Hindlimb muscle (tissue), 1 donor: ENCODE measurements at places on chromosomes 3 and 15. TPM values are rescaled to one million over a fixed set of nuclear protein-coding genes. Genes with fewer than 3 reads are reported as not detected.

Gene COPS2
- 96.5 TPM for polyA plus RNA-seq

Gene KBTBD12
- 19.4 TPM for polyA plus RNA-seq

GRCh38 chr3:8441969-8442559, 59.6 kb upstream of the LMCD1 start:
- peak; percentile 83 for DNase-seq

DNA sequence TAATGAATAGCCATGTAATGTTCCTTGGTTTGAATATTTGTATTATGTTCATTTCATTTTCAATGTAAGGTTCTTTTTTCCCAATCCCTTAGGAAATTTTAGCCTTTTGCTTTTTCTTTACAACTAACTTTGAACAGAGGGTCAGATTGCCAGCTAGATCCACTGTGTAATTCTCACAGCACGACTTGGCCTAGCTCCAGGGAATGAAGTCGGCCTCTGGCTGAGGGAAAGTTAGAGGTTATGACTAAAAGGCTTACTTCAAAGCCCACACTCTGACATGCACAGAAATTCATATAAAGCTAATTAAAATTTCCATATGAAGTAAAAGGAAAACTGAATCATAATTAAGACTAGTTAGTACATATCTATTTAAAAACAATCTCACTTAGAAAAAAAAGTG, 38.7 kb downstream of the ROBO1 start:
- peak; percentile 32 for DNase-seq

GRCh38 chr15:96150254-96150653, 180.2 kb upstream of the NR2F2 start:
- DNase-seq = no peak

Gene EBLN2
- polyA plus RNA-seq = 4.0 TPM

- DNase-seq = no peak
Measured at GRCh38 chr3:64049832-64050231, 26.5 kb upstream of the PSMD6 start.

DNA sequence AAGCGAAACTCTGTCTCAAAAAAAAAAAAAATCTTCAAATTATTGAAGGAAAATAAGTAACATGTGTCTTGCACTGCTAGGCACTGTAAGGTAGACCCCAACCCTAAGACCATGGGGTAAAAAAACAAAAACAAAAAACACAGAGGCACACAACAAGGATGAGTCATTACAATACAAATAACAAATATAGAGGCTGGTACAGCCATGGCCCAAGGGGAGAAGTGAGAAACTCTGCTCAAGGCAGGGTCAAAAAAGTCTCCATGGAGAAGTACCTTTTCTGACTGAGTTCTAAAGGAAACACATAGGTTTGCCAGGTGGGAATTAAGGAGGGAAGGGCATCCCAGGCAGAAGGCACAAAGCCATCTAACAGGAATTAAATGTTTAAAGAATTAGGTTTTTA, 54.5 kb downstream of the TOP2B start:
- DNase-seq = no peak

GRCh38 chr3:126107957-126108675, 24.2 kb upstream of the SLC41A3 start:
- DNase-seq = no peak

Gene ARHGEF26
- 11.3 TPM for polyA plus RNA-seq

- DNase-seq = peak; percentile 29
Measured at GRCh38 chr15:46365572-46365971, 730.7 kb downstream of the SQOR start.

Gene LRRK1
- polyA plus RNA-seq = 6.1 TPM

Gene IQSEC1
- 52.9 TPM for polyA plus RNA-seq

Gene ROBO2
- polyA plus RNA-seq = 2.9 TPM

- DNase-seq = peak; percentile 10
Measured at GRCh38 chr3:60917141-60917540, 334.1 kb downstream of the FHIT start.

Gene CAMK1
- 17.4 TPM for polyA plus RNA-seq

DNA sequence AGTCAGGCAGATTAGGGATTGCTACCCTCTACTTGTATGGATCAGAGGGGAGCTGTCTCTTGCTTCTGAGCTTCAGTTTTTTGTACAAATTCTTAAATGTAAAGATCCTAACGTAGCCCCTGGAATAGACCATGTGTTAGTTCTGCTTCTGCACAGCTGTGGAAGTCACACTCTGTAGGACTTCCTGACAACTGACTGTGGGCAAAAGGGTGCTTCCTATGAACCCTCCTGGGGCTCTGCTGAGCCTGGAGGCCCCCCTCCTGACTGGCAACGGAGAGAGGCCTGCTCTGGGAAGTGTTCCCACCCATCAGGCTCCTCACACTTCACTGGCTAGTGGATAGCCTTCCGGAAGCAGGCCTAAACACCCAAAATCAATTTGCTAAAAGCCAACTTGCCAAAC, 131.0 kb downstream of the RPLP1 start:
- DNase-seq = peak; percentile 22

GRCh38 chr3:59862686-59863085, 812.9 kb upstream of the CFAP20DC start:
- no peak for DNase-seq

Gene ACOX2
- 23.0 TPM for polyA plus RNA-seq

GRCh38 chr3:40615918-40616819, 91.4 kb downstream of the ZNF621 start:
- DNase-seq = no peak

DNA sequence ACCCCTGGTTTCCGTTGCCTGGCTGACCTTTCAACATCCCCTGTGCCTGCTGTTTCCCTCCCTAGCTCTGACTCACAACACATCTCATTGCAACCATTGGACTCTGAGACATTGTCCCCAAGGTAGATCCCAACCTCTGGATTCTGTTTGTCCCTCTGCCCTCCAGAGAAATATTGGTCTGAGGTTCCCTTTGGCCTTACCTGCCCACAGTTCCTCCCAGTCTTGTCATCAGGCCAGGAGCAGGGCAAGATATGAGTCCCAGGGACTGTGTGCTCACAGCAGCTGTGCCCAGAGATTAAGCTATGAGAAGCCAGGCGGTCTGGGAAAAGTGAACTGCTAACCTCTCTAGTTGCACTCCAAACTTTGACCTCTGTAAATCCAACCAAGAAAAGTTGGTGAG, 168.2 kb upstream of the NR2F2 start:
- no peak for DNase-seq

GRCh38 chr15:72285927-72286516, 13.7 kb upstream of the PARP6 start:
- DNase-seq = no peak

GRCh38 chr3:11059090-11059798, 66.7 kb downstream of the SLC6A1 start:
- DNase-seq = peak; percentile 44

GRCh38 chr3:126039870-126040269, 44.1 kb downstream of the SLC41A3 start:
- DNase-seq = no peak

GRCh38 chr3:111244760-111245159, 173.1 kb downstream of the NECTIN3 start:
- no peak for DNase-seq

DNA sequence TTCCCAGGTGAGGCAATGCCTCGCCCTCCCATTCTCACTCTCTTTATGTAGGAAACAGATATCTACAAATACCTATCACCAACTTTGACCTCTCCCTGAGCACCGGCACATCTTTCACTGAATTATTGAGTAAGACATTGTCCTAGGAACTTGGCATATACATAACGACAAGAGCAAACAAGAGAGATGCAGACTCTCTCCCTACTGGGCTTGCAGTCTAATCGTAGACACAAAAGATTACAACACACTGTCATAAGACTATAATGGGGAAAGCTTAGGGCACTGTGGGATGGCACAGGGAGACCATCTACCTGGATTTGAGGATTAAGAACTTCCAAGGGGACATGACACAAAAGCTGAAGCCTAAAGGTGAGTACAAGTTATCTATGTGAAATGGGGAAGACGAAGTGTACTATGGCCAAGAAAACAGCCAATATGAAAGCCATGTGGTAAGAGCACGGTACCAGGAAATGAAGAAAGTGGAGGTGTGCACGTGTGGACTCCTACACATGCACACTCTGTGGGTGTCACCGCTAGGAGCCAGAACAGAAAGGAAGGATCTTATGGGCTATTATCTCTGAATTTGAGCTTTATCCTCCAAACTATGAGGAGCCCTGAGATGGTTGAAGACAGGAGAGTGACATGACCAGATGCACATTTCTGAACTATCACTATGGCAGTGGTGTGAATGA, 218.8 kb upstream of the STRIT1 start:
- DNase-seq = no peak

DNA sequence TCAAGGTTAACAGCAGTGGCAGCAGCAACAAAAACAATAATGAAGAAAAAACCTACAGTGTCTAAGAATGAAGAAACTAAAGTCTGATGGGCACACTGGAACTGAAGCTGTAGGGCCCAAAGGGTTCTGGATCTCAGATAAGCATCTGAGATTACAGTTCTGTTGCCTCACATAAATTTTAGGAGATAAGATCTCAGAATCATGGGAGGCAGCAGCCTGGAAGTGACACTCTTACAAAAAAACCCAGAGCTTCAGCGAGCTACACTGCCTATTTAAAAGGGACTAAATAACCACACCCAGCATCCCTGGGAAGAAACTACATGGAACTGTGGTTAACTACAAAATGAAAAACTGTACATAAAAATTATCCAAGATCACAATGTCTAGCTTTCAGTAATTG, 61.2 kb downstream of the PLD1 start:
- DNase-seq = no peak

DNA sequence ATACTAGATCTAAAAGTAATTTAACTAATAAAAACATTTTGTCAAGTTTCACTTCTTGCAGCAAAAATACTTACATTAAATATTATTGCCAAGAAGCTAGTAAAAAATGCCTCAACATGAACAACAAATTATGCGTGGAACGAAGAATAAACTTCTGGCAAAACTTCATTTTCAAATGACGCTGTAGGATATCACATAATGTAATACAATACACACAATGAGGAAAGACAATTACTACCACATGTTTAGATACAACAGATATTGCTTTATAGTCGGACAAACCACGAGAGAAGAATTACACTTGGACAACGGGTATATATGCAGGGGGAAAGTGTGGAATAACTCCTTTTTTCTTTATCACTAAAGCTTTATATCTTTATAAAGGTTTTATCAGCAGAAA, 21.6 kb downstream of the P3H2 start:
- DNase-seq = peak; percentile 59
